ENCODE measurements at places on chromosomes 16 and 17. TPM values are rescaled to one million over a fixed set of nuclear protein-coding genes. Genes with fewer than 3 reads are reported as not detected.

The GSG1L gene
- not detected for total RNA-seq

DNA sequence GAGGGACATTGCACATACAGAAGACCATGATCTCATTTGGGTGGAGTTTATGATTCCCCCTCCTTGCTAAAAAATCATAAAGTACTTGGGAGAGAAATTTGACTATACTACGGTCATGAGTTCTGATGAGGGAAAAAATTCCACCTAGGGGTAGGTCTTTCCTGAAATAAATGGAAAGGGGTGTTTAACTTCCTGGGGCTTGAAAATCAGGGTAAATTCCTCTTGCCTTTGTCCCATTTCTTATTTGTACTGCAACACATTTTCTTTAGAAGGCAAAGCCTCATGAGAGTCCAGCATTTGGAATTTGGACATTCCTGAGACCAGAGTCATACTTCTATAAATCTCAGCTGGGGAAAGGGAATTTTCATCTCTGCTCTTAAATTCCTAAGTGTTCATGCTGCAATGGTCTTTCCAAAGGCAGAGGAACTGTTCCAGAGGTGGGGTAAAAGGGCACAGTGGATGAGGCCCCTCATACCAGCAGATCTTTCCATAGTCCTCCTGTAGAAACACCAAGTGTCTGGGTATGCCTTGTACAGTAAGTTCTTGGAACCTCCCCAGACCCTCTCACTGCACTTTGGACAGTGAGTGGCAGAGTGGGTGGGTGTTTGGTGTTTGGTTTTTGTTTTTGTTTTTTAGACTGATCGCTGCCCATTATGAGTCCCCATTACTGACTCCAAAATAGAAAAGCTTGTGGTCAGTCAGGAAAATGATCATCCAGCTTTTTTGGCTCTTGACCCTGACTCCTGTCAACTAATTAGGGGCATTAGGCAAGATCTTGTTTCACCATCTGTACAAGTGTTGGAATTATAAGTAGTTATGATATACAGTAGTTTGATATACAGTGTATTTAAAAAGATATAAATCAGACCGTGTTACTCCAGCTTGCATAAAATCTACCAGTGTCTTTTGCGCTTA is 6.0 kb downstream of the LYRM1 start:
- H3K4me1 ChIP-seq: peaks cover 68% of the 10 kb centered on the region
- peak overlapping the region; percentile 86 for H3K27ac ChIP-seq
- no peaks in the 10 kb centered on the region for H3K36me3 ChIP-seq
- peak; percentile 63 for DNase-seq
- peak overlapping the region; percentile 55 for H3K4me3 ChIP-seq

The GP1BA gene
- not detected for total RNA-seq

The SPATA32 gene
- not detected for total RNA-seq

The PRR35 gene
- not detected for total RNA-seq

- H3K36me3 ChIP-seq: peaks cover 6% of the 10 kb centered on the region
- peak overlapping the region; percentile 29 for H3K4me3 ChIP-seq
- no peak for DNase-seq
- H3K27me3 ChIP-seq: no peaks in the 10 kb centered on the region
- peaks cover 34% of the 10 kb centered on the region for H3K4me1 ChIP-seq
Measured at GRCh38 chr17:72614871-72615626, 477.4 kb downstream of the SLC39A11 start.

- DNase-seq: no peak
- H3K27ac ChIP-seq: no peak overlapping the region
- no peaks in the 10 kb centered on the region for H3K4me1 ChIP-seq
- H3K27me3 ChIP-seq: no peaks in the 10 kb centered on the region
- no peak overlapping the region for H3K4me3 ChIP-seq
- no peaks in the 10 kb centered on the region for H3K36me3 ChIP-seq
Measured at GRCh38 chr16:63856537-63856936, 1265.3 kb downstream of the CDH11 start.

DNA sequence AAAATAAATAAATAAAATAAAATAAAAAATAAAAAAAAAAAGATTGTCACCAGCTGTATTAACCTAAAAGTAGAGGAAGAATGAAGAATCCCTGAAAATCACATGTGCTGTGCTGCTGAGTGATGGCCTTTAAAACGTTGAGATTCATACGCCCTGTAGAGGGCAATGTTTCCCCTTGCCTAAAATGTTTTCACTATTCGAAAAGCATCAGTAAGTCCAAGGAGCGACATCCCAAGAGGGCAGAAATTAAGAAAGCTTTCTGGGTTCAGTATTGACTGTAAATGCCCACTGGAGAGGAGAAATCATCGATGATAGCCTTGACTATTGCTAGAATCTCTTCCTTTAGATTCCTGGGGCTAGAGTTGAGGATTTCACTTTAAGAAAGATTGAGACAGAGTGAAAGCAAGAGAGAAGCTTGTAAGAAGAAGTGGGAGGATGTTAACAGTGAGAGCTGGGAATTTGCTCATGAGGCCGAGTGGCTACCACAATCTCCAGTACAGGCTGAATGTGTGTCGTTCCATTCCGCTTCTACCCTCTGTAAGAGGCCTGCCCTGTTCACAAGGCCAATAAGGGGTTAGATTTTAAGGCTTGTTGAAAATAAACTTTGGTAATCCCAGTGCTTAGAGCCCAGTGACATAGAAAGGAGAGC is 170.8 kb upstream of the FAM20A start:
- no peaks in the 10 kb centered on the region for H3K36me3 ChIP-seq
- H3K4me3 ChIP-seq: no peak overlapping the region
- peak; percentile 74 for DNase-seq
- peaks cover 6% of the 10 kb centered on the region for H3K4me1 ChIP-seq

The USH1G gene
- total RNA-seq: not detected

The DNAAF8 gene
- total RNA-seq: 0.56 TPM

The CCL2 gene
- 1.0 TPM for total RNA-seq

The KRT31 gene
- not detected for total RNA-seq

- H3K4me1 ChIP-seq: no peaks in the 10 kb centered on the region
- H3K4me3 ChIP-seq: no peak overlapping the region
- no peaks in the 10 kb centered on the region for H3K36me3 ChIP-seq
- H3K27me3 ChIP-seq: no peaks in the 10 kb centered on the region
- DNase-seq: no peak
Measured at GRCh38 chr17:12472252-12473173, 193.2 kb upstream of the MYOCD start.

DNA sequence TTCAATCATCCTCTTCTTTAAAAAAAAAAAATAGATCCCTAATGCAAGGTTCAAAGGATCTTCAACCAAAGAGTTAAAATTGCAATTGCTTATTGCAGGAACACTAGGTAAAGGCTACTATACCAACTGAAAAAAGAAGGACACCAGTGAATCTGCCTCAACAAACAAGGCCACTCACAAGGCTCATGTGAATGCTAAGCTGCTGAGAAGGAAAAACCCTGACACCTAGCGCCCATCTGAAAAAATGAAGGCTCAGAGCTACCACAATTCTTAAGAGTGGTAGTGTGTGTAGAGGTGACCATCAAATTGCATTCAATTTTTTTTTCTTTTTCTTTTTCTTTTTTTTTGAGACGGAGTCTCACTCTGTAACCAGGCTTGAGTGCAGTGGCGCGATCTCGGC is 201.6 kb upstream of the C17orf78 start:
- no peaks in the 10 kb centered on the region for H3K27me3 ChIP-seq
- peaks cover 64% of the 10 kb centered on the region for H3K36me3 ChIP-seq
- no peak for DNase-seq
- no peak overlapping the region for H3K27ac ChIP-seq
- peaks cover 19% of the 10 kb centered on the region for H3K4me1 ChIP-seq

The ATF7IP2 gene
- total RNA-seq: 4.8 TPM

Data from MCF 10A (cell line).